ENCODE measurements at places on chromosomes 4 and X. TPM values are rescaled to one million over a fixed set of nuclear protein-coding genes. Genes with fewer than 3 reads are reported as not detected.

The CXorf65 gene
- polyA plus RNA-seq: not detected

The MECP2 gene
- 20.7 TPM for polyA plus RNA-seq

The ATP1B4 gene
- 157 TPM for polyA plus RNA-seq

DNA sequence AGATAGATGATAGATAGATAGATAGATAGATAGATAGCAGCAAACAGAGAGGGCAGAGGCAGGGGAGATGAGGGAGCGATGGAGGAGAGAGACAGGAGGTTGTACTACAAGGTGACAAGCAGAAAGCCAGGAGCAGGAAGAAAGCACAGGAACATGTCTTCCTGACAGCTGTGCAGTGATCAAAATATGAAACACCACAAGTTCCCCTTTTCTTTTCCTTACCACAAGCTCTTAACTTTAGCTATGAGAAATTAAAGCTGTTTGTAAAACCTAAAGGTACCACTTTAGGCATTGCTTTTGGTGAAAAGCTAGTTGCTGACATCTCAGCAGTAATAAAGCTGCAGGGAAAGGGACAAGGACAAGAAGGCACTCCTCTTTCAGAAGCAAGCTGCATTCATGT lies 9.1 kb upstream of the MAGED4B start:
- DNase-seq: no peak

DNA sequence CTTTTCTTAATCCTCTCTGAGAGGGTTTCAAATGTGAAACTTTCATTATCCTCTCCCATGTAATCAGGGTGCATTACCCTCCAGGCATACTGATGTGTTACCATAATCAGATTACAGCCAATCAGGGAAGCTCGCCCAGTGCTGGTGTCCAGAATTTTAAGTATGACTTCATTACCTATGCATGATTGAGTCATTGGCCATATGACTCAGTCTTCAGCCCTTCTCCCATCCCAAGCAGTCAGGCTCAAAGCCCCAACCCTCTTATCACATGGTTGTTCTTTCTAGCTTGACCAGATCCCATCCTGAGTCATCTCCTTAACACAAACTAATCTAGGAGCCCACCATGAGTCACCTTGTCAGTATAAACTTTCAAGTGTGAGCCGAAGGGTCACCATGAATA lies 1668.1 kb upstream of the AGA start:
- no peak for DNase-seq

- no peak for DNase-seq
Measured at GRCh38 chr4:103415801-103416200, 217.7 kb upstream of the CENPE start.
